ENCODE measurements at places on chromosomes 3 and 15. TPM values are rescaled to one million over a fixed set of nuclear protein-coding genes. Genes with fewer than 3 reads are reported as not detected.

The NR2C2 gene
- total RNA-seq = 32.9 TPM

The GHRL gene
- total RNA-seq = 2.1 TPM

The CHSY1 gene
- 53.5 TPM for total RNA-seq

The ADAMTSL3 gene
- 5.8 TPM for total RNA-seq

The CCRL2 gene
- 8.8 TPM for total RNA-seq

The CHST2 gene
- 13.4 TPM for total RNA-seq

The SPINT1 gene
- 2.7 TPM for total RNA-seq

The CEMIP gene
- total RNA-seq = 5.9 TPM

The LRRN1 gene
- 0.42 TPM for total RNA-seq

The KBTBD13 gene
- total RNA-seq = not detected

The WNT5A gene
- 1.7 TPM for total RNA-seq
